ENCODE measurements at places on chromosomes 3 and 15.

DNA sequence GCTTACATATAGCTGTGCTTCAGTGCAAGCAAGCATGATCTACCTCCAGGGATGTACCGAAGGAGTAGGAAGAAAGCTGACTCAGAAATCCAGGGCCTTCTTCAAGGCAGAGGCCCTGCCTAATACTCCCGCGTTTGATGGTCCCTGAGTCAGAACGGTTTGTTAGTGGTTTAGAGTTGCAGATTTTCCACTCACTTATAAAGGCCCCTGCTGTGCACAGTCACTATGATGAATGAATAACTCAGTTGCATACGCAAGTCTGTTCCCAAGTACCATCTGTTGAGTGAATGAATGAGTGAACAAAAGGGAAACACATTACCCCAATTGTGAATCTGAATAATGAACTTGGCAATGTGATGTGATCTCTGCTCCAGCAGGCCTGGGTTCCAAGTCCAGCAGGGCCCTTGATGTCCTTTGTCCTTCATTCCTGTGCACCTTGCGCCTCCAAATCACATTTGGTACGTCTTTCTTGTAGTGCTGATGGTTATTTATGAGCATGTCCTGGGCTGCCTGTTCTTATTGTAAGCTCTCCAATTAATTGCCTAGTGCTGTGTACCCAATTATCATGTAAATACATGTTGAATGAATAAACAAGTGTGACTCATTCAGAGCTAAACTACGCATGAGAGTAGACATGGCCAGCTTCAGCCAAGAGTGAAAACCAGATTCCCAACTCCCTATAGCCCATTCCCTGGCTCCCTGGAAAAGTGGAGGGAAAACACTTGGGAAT, 85.3 kb upstream of the LIMD1 start:
- no peak for DNase-seq

GRCh38 chr3:184186902-184187207, 856 bp downstream of the ABCF3 start:
- no peak for DNase-seq

GRCh38 chr3:120338517-120338916, 10.6 kb downstream of the LRRC58 start:
- DNase-seq = no peak

- DNase-seq = no peak
Measured at GRCh38 chr3:148221303-148221702, 476.4 kb upstream of the AGTR1 start.

DNA sequence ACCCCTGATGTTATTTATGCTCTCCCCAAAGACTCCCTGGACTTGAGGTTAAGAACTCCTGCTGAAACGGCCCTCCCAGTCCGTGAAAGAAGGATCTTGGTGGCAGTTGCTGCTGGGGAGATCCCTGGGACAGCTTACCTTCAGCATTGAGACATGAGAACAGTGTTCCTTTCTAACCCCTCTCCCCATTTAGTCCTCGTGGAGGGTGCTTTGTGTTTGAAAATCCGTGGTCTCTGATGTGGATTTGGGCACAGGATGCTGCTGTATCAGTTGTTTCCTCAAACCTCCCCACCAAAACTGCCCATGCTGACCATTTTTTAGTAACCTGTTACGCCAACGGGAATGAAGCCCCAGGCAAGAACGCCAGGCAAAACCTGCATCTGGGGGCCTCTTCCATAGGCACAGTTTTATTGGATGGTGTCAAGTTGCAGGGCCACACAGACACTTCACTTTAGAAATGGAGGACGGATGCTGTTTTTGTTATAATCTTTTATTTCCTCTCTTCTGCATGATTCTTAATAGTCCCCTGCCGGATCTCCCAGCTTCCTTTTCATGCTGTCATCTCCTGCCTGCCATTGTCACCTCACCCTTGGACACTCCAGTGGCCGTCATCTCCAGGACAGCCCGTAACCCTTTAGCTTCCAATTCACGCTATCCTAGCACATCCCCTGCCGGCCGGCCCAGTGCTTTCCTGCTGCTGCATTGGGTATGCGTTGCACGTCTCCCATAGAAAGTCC, 31.7 kb upstream of the CEMIP start:
- DNase-seq = no peak

- no peak for DNase-seq
Measured at GRCh38 chr3:144097163-144097562, 125.5 kb downstream of the DIPK2A start.
